Activated CD8-positive, alpha-beta memory T cell treated with anti-CD3 and anti-CD28 coated beads for 1 hour (primary cell): ENCODE measurements at places on chromosomes 7 and 10.

DNA sequence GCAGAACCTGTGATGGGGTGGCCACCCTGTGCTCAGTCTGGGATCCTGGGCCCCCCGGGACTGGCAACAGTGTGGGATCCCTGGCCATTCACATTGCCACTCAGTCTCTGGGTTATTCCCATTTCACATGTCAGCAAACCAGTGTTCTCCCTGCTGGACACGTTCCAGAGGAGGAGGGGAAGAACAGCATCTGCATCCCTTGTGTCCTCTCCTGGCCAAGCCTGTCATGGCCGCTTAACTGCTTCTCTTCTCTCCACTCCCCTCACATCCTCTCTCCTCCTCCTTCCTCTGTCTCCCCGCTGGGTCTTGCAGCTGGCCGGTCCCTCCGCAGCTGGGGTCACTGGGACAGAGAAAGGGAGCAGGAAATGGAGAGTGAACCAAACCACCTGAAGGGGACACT lies 74.4 kb downstream of the C10orf105 start:
- DNase-seq: no peak

GRCh38 chr7:145848691-145849090 lies 267.9 kb upstream of the CNTNAP2 start:
- DNase-seq: no peak

DNA sequence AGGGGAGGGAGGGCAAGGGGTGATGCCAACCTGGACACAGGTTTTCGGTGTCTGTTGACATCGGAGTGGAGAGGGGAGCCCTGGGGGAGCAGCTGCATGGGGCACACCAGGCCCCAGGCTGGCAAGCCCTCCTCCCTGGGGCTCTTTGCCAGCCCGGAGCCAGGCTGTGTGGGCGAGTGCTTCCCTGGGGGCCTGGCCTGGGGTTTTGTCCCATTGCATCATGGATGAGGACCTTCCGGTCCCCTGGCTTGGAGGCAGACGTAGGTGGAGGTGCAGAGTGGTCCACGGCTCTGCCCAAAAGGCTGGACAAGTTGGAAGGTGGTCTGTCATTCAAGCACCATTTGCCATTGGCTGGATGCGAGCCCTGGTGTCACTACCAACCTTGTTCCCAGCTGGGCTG lies 34.8 kb downstream of the ZMIZ1 start:
- no peak for DNase-seq

DNA sequence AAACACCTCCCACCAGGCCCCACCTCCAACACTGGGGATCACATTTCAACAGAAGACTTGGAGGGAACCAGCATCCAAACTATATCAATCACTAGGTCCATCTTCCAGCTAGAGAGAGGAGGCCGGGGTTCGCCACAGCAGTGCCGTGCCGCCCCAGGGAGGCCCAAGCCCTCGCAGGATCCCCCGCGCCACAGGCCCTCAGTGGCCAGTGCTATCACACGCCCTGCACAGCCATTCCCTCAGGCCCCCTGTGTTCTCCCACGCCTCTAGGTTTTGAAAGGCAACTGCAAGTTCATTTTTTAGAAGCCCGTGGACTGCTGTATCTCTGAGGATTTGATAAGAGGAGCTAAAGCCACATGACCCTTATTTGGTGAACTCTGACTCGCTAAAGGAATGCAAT lies 136.4 kb downstream of the OAT start:
- DNase-seq: no peak

GRCh38 chr7:98230746-98231471 lies 19.7 kb downstream of the BHLHA15 start:
- no peak for DNase-seq

DNA sequence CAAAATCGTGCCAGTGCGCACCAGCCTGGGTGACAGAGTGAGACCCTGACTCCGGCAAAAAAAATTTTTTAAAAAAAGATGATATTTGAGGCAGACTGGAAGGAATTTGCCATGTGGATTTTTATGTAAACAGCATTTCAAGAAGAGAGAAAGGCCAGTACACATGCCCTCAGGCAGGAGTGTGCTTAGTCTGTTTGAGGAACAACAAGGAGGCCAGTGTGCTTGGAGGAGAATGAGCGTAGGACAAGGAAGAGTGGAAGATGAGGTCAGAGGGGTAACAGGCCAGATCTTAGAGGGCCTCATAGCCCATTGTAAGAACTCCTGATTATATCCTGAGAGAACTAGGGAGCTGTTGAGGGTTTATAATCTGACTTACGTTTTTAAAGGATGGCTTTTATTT lies 17.2 kb upstream of the STRIP2 start:
- DNase-seq: no peak

GRCh38 chr7:1785839-1786238 lies 115.8 kb downstream of the ELFN1 start:
- no peak for DNase-seq

DNA sequence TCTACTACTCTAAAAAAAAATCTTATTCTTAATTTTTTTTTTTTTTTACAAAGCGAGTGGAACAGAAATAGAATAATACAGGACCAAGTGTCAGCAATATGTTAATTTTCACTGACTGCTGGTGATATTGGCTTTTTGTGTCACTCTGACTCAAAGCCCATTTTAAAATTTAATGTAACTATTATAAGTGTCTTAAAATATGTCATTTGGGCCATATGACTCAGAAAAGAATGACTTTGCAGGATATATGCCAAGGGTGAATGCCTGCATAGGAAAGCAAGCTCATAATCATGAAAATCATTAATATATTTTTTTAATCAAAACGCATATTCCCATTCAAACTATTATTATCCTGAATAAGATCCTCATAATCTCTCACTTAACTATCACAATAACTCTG lies 149.2 kb downstream of the GNAT3 start:
- DNase-seq: no peak
